Mesothelial cell of epicardium (in vitro differentiated cells): ENCODE measurements at places on chromosomes 16 and 17. TPM values are rescaled to one million over a fixed set of nuclear protein-coding genes. Genes with fewer than 3 reads are reported as not detected.

DNA sequence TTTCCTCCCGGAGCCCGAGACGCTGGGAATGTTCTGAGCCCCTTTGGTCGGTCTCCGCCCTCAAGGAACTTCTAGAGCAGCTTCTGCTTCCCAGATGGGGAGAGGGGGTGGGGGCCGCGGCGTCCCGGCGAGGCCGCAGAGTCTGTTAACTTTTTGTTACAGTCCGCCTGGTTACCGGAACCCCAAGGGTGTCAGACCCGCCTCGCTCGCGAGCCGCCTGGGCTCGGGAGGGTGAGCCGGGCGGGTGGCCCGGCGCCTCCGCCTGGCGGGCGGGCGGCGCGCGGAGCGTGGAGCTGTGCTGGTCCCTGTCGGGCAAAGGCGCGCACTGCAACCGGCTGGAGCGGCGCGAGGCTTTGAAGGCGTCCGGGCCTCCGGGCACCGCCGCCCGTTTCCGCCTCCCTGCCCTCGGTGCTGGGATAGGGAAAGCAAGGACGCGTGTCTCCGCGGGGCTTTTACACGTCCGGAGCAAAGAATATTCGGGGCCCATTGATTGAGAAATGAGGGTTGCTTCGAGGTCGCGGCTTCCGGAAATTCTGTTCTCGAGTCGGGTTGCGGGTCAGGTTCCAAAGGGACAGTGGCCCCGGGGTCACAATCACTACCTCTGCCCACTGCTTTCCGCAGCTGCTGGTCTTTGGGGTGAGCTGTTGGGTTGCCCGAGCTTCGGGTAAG lies 1.7 kb downstream of the HS3ST3B1 start:
- peak; percentile 70 for DNase-seq

DNA sequence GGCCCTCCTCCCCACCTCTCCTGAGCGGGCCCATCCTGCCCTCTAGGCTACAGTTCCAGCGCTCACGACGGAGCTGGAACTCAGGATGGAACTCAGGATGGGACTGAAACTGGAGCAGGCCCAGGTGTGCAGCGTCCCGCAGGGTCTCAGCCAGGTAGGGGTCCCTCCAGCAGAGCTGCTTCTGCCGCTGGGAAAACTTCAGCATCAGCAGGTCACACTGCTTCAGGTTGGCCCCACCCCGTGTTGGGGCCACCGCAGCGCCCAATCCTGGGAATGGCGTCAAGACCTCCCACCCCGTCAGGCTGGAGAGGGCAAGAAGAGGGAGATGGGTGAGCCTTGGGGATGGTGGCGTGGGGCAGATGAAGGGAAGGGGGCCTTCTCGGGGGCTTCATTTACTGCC lies 62.6 kb upstream of the TMEM97 start:
- DNase-seq, result no peak

- no peak for DNase-seq
Observed at GRCh38 chr17:13592427-13592826, 9.3 kb downstream of the HS3ST3A1 start.

DNA sequence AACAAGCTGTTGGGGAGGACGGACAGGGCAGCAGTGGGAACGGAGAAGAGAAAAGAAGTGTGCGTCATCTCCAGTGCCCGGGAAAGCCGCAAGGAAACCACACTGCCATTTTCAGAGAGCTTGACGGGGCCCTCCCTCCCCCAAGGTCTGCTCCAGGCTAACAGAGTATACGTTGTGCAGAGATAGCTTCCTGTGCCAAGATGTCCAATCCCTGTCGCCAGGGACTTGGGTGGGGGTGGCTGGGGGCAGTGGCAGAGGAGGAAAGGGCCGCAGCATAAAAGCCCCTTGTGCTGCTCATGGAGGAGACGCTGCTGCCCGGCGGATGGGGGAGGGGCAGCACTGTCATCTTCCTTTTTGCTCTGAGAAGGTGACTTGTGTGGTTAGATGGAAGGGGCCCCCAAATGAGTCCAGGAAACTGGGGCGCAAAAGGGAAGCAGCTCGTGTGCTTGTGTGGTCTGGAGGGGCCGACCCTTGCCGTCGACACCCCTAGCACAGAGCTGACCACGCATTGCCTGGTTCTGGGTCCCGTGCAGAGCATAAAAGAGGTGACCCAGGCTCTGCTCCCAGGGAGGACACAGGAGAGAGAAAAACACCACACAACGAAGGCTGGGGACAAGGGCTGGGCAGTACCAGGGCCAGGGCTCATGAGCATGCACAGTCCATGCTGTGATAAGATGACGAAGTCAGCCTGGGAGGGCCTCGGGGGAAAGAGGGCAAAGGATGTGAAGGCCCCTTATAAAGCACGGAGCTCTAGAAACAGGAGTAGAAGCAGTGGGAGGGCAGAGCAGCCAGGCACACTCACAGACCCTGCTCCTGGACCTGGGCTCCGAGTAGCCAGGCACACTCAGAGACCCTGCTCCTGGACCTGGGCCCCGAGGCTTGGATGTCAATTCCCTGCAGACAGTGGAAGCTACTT lies 372.7 kb downstream of the SLC39A11 start:
- no peak for DNase-seq

DNA sequence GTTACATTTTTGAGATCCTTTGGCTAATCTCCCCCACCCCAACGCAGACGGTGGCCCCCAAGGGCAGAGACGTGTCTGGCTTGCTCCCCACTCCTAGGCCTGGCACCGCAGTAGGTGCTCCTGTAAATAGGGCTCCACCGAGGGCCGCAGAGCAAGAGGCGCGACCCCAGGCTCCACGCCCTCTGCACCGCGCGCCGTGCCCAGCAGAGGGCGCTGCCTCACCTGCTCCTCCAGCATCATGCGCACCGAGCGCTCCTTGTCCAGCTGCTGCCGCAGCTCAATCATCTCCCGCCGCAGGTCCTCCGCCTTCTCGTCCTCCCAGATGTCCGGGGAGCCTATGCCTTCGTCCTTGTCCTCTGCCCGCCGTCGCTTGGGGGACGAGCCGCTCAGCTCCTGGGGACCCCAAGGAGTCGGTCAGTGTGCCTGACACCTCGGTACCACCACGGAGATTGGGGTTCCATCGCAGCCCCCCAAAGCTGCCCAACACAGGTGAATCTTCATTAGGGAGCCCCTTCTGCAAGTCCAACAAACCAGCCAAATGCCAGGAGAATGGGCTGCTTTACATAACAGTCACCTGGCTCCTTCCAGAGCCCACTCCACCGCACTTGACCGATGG lies 11.2 kb downstream of the TFAP4 start:
- peak; percentile 43 for DNase-seq

- no peak for DNase-seq
Observed at GRCh38 chr17:68384471-68384870, 72.8 kb downstream of the WIPI1 start.

The KIF19 gene
- total RNA-seq, result not detected in 3 replicates

The TEX14 gene
- 0.20 to 0.43 TPM (median 0.34 TPM) in 3 replicates for total RNA-seq

The EXOC3L1 gene
- total RNA-seq, result 0.23 to 0.40 TPM in 2 of 3 replicates, not detected in the other
